ENCODE measurements at places on chromosomes 6 and 20.

- DNase-seq = no peak
Observed at GRCh38 chr6:64831680-64832079, 875.3 kb downstream of the EYS start.

GRCh38 chr6:46290421-46291274 lies 119.9 kb upstream of the ENPP5 start:
- no peak for DNase-seq

- no peak for DNase-seq
Observed at GRCh38 chr6:147201885-147202515, 2.2 kb upstream of the STXBP5 start.

- no peak for DNase-seq
Observed at GRCh38 chr6:146543940-146544615, 445 bp downstream of the RAB32 start.
